CD8-positive, alpha-beta memory T cell (primary cell): ENCODE measurements at places on chromosomes 16 and 17.

DNA sequence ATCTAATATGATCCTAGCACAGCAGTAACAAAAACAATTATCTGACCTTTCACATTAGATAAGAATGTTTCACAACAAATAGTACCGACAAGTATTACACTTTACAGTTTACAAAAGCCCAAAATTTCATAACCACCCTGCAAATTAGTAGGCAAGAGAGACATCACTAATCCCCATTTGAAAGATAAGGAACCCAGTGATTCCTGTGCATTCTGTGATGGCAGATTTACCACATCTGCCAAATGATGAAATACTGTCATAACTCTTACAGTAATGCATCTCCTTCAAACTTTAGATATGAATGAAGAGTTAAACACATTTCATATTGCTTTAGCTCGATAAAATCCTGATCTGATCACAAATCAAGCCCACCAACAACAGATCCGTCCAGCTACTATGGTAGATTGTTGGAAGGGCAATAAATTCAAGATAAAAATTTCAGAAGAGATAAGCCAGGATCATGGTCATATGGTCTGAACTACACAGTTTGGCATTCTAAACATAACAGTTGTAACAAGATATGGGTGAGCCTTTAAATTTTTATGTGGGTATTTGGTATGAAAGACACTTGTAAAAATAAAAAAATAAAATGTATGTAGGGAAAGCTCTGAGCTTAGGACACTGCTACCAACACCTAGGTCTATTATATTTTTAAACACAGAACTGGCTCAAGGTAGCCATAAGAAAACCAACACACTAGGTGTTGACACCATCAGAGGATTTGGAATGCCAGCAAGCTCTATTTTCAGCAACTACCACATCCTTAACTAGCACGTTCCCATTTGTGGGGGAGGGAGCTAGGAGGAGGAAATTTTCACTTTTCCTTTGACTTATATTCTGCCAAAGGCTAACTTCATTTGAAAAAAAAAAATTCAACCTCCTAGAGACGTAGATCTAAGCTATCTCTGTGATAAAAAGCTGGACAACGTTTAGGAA lies 9.3 kb downstream of the YWHAE start:
- no peak for DNase-seq

- DNase-seq: no peak
These were observed 77.6 kb upstream of the RBL2 start for GRCh38 chr16:53356478-53357207.

GRCh38 chr17:43702637-43703036 lies 40.9 kb upstream of the MEOX1 start:
- no peak for DNase-seq

DNA sequence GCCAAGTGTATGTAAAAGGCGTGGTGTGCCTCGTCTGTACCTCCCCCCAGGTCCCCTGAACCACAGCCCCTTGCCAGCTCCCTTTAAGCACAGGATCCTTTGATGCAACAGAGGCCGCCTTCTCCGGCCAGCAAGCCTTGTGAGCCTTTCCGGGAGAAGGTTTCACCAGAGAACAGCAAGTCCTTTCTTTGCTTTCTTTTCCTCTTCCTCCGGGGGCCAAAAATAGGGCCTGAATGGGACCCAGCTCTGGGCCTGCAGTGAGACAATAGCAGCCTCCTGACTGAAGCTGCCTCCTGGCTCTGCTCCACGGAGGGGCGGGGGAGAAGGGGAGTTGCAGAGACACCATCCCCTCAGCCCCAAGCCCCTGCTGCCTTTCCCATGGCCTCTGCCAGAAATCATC lies 9.0 kb downstream of the ADGRG1 start:
- DNase-seq: no peak

GRCh38 chr17:47975189-47975822 lies 4.4 kb downstream of the CDK5RAP3 start:
- no peak for DNase-seq

- no peak for DNase-seq
These were observed 15.3 kb upstream of the HEXD start for GRCh38 chr17:82402865-82403264.

GRCh38 chr16:26985100-26986065 lies 81.3 kb upstream of the C16orf82 start:
- no peak for DNase-seq

DNA sequence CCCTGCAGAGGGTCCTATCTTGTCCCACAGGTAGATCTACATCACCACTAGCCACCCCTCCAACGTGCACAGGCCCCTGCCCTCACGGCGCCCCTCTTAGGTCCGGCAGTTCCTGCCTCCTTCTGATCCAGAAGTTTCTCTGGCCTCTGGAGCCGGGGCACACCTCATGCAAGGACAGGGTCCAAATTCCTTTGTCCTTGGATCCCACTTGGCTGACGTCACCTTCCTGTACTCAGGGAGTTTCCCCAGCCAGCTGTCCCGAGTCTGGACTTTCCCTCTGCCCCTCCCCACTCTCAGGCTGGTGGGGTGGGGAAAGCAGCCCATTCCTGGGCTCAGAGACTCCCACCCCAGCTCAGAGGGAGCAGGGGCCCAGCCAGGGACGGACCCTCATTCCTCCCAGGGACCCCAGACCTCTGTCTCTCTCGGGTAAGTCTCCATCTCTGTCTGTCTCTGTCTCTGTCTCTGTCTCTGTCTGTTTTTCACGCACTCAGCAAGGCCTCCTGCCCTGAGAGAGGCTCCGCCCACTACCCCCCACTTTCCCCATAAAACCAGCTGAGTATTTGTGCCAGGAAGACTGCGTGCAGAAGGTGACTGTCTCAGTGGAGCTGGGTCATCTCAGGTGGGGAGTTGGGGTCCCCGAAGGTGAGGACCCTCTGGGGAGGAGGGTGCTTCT lies at the start of gene IL32:
Gene IL32 (plus strand): TSS at position 572 of the 673 bp plus-strand sequence. CDS start 172 bp downstream, outside the sequence.
- peak; percentile 74 for DNase-seq

GRCh38 chr16:49277386-49277742 lies 4.3 kb downstream of the CBLN1 start:
- DNase-seq: no peak

GRCh38 chr17:78653382-78653781 lies 76.2 kb upstream of the DNAH17 start:
- DNase-seq: no peak

DNA sequence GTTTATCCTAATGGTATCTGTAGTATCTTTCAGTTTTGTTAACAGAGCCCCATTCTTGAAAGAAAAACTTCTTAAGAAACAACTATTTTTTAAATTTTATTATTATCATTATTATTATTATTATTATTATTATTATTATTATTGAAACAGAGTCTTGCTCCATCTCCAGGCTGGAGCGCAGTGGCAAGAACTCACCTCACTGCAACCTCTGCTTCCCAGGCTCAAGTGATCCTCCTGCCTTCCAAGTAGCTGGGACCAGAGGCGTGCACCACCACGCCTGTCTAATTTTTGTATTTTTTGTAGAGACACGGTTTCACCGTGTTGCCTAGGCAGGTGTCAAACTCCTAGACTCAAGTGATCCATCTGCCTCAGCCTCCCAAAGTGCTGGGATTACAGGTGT lies 23.4 kb downstream of the SUPT6H start:
- DNase-seq: no peak

GRCh38 chr17:81384929-81385319 lies 10.3 kb upstream of the BAHCC1 start:
- no peak for DNase-seq
